ENCODE measurements at places on chromosomes 4 and X.

GRCh38 chr4:62408454-62408853, 1208.3 kb downstream of the ADGRL3 start:
- DNase-seq = no peak

DNA sequence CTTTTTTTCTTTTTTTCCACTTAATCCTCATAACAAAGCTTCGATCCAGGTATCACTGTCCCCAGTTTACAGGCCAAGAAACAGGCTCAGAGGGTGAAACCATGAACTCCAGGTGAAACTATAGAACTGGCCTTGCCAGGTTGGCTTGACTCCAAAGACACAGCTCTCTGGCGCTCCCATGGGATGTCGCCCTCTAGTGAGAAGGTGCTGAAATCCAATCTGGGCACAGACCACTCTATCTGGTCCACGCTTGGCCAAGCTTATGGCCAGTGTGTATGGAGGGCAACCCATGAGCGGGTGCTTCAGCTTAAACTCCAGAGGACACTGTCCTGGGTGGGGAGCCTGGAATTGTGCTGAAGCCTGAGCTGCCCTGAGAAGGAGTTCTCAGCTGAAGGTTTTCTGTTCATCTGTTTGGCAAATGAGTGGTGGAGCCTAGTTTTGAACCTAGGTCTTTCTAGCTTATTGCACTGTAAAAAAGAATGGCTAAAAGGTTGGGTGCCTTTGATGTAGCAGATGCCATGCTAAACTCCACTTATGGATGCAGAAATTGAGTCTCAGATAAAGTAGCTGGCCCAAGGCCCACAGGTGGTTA, 70.5 kb downstream of the SEL1L3 start:
- DNase-seq = no peak

DNA sequence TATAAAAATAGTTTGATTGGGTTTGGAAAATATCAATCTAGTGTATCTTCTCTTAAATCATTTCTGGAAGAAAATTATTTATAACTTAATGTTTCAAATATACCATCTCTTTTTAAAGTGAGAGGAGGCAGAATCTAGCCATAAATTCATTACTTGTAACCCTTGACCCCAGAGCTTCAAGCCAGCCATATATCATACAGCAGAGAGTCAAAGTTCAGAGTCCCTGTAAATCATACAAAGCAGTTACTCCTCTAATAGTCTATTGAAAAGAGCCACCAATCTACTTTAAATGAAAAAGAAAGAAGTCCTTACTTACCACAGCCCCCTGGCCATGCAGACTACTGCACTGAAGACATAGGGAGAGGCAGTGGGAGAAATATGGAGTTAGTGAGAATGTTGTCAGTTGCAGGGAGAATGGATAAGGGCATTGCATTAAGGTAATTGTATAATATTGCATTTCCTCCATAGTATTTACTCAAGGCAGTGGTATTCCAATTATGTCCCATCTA, 229.5 kb downstream of the NKX6-1 start:
- DNase-seq = no peak

- DNase-seq = no peak
These were observed 43.2 kb downstream of the ANOS1 start for GRCh38 chrX:8688776-8689175.

DNA sequence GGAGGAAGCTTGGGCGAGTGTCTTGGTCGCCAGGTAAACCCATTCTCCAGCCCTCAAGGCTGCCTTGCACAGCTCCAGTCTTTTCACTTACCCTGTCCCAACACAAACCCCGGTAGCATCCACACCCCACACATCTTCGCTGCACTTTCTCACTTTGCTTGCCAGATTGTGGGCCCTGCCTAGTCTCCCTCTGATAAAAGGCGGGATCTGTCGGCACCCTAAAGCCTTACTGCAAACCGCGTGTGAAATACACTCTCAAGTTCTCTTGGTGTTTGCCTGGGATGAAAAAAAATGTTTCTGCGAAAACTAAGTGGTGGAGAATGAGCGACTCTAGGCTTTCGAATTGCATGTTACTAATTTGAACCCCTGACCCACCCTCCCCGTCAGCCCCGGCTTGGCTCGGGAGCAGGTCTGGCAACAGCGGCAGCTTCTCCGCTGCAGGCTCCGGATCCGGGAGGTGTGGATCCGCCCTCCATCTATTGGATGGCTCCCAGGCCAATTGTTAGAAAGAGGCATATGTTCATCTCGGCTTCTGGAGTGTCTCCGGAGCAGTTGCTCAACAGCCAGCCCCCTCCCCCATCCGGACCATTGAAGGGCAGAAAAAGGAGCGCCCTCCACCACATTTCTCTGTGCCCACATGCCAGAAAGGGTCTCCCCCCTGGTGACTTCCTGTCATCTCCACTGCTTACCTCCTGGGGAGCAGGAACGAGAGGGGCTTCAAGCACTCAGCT, 3.0 kb upstream of the CITED1 start:
- DNase-seq = peak; percentile 47

DNA sequence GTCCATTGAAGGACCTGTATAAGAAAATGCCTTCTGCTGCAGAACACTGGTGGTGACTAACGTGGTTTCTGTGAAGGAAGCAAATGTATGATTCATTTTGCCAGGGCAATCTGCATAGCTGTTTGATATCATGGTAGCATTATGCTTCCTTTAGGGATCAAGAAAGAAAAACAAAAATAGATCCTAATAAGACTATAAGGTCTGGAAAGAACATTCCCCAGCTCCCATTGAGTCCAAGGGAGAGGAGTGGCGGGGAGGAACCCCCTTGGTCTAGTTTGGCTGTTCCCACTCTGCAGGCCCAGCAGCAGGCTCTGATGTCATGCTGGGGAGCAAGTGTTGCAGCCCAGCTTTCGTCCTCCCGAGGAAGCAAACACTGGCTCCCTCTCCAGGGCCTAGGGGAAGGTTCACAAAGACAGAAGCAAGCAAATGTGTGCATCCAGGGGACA, 154.5 kb upstream of the GALNT7 start:
- DNase-seq = no peak

GRCh38 chrX:153433781-153434285, 12.0 kb downstream of the TREX2 start:
- DNase-seq = no peak

All from activated naive CD4-positive, alpha-beta T cell treated with anti-CD3 and anti-CD28 coated beads, Interleukin-2, amount 50 U/mL, for 16 hours (primary cell).